ENCODE measurements at places on chromosomes 3 and 15. TPM values are rescaled to one million over a fixed set of nuclear protein-coding genes. Genes with fewer than 3 reads are reported as not detected.

DNA sequence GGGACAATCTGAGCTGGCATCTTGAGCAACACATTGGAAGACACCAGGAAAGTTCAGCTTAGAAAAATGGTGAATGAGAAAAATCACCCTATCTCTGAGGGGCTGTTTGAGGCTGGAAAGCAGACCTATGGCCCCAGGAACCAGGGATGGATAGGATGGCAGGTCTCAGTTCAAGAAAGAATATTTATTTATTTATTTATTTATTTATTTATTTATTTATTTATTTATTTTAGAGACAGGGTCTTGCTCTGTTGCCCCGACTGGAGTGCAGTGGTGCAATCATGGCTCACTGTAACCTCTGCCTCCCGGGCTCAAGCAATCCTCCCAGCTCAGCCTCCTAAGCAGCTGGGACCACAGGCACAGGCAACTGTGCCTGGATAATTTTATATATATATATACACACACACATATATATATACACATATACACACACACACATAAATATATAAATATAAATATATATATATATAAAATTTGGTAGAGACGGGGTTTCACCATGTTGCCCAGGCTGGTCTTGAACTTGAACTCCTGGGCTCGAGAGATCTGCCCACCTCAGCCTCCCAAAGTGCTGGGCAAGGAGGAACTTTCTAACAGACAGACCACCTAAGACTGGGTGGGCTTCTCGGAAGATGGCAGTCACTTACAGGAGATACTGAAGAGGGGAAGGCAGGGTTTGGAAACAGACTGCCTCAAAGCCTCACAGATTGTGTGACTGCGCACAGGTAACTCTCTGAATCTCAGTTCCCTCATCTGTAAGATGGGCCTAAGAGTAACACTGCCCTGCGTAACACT, 29.7 kb downstream of the CCDC13 start:
- no peak for DNase-seq

DNA sequence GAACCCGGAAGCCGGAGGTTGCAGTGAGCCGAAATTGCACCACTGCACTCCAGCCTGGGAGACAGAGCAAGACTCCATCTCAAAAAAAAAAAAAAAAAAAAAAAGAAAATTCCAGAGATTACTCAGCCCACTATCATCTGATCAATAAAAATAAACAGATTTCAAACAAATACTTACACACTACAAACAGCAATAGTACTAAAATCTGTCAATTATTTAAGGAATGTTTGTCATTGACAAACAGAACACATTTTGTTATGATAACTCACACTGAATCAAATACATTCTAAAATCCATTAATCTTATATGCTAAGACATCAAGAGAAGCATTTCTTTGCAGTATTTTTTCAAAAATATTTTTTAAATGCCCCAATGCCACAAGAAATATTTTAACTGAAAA, 7.6 kb downstream of the MYO9A start:
- no peak for DNase-seq

- no peak for DNase-seq
Measured at GRCh38 chr15:62941699-62942098, 100.8 kb upstream of the TPM1 start.

GRCh38 chr3:129593595-129594339, 12.7 kb downstream of the PLXND1 start:
- no peak for DNase-seq

GRCh38 chr15:57031605-57032004, 113.2 kb downstream of the TCF12 start:
- DNase-seq, result no peak

GRCh38 chr3:132225664-132226063, 91.5 kb upstream of the ACP3 start:
- no peak for DNase-seq

- DNase-seq, result no peak
Measured at GRCh38 chr3:162112719-162113118, 616.1 kb downstream of the OTOL1 start.

Gene FGD5
- 38.6 TPM for total RNA-seq

Gene OR4F6
- total RNA-seq, result not detected

Gene ACTC1
- 0.55 TPM for total RNA-seq

Gene CHRNA5
- 1.7 TPM for total RNA-seq
